ENCODE measurements at places on chromosomes 6 and 20.

DNA sequence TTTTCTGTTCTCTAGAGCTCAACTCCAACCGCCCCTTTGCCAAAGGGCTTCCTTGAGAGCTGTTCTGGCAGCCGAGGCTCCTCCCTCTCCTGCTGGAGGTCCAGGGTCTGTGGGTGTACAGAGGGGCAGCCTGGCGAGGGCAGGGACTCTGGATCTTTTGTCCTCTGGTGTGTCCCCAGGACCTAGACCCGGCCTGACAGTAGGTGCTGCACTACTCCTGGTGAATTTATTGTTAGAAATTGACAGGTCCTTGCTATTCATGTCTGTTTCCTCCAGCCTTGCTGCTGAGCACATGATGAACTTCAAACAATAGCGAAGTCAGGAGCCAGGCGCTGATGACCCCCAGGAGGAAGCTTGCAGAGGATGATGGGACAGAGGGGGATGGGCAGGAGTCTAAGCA is 234.7 kb upstream of the SULF2 start:
- no peak for DNase-seq

GRCh38 chr6:33950891-33951889 is 147.4 kb upstream of the MLN start:
- DNase-seq = no peak

DNA sequence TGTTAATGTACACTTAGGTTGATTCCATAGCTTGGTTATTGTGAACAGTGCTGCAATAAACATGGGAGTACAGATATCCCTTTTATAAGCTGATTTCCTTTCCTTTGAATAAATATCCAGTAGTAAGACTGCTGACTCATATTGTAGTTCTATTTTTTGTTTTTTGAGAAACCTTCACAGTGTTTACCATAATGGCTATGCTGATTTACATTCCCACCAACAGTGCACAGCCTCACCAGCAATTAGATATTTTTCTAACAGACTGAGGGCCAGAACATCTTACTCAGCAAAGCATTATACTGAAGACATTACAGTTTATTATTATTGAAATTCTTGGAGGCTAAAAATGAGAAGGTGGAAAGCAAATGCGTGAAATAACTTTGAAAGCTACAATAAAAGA is 187.3 kb upstream of the HEY2 start:
- no peak for DNase-seq

DNA sequence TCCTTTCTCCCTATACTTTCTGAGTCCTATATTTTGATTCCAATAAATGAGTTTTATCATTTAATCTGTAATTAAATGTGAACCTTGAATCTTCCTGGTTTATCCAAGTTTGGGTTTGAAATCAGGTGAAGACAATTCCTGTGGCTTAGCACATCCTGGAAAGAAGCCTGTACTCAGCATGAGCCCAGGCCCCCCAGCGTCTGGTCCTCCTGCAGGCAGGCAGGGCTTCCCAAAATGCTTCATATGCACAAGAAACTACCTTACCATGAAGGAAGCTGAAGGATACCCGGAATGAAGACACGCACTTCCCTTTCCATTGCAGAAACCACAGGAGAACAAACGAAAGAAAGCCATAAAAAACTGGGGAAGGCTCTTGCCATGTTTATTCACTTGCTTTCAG is 157.4 kb upstream of the PDE10A start:
- no peak for DNase-seq

GRCh38 chr6:148693882-148694484 is 52.8 kb upstream of the UST start:
- no peak for DNase-seq

Measured in stimulated activated CD8-positive, alpha-beta memory T cell treated with anti-CD3 and anti-CD28 coated beads, Interleukin-15, amount 100 ng/mL, for 48 hours (primary cell).